ENCODE measurements at places on chromosomes 1 and 21.

GRCh38 chr1:24147816-24148215, 4.9 kb upstream of the IL22RA1 start:
- no peak for DNase-seq

- DNase-seq: no peak
These were observed 61.8 kb upstream of the PTGFRN start for GRCh38 chr1:116847688-116848531.

GRCh38 chr21:34748862-34749261, 80.1 kb downstream of the CLIC6 start:
- no peak for DNase-seq

GRCh38 chr1:63892632-63893395, 119.0 kb downstream of the ROR1 start:
- DNase-seq: no peak

GRCh38 chr21:44305691-44306090, 5.8 kb downstream of the PFKL start:
- DNase-seq: no peak

DNA sequence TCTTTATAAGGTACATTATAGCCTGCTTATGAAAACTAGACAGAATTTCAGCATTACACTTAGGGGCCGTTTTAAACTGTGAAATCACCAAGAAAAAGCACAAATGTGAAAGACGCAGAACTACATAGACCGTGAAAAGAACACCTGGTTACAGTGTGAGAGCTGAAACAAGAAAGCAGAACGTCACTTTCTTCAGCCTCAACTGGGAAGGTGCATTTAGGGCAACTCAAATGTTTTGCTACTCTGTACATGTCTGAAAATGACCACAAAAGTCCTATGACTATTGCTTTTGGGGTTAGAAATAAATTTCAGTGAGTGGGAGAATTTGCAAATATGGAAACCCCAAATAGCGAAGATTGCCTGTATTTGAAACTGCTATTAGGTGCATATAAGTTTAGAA, 268.7 kb downstream of the OLFM3 start:
- DNase-seq: no peak

DNA sequence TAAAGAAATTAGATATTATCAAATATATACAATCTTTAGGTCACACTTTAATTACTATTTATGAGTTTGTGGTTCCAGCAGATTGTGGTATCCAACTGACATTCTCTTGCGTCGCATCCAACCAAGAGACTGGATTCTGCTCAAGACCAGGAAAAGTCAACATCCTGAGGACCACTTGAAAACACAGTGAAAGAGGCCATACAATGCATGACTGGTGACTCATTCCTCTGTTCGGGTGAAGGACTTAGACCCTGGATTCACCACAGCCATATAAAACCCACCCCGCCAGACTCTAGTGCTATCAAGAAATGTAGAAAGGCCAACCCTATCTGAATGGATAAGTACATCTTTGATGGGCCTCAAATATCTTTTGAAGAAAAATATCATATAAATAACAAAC, 14.5 kb upstream of the CFHR4 start:
- DNase-seq: no peak
